AG04449 (cell line): ENCODE measurements at places on chromosomes 13 and 19.

DNA sequence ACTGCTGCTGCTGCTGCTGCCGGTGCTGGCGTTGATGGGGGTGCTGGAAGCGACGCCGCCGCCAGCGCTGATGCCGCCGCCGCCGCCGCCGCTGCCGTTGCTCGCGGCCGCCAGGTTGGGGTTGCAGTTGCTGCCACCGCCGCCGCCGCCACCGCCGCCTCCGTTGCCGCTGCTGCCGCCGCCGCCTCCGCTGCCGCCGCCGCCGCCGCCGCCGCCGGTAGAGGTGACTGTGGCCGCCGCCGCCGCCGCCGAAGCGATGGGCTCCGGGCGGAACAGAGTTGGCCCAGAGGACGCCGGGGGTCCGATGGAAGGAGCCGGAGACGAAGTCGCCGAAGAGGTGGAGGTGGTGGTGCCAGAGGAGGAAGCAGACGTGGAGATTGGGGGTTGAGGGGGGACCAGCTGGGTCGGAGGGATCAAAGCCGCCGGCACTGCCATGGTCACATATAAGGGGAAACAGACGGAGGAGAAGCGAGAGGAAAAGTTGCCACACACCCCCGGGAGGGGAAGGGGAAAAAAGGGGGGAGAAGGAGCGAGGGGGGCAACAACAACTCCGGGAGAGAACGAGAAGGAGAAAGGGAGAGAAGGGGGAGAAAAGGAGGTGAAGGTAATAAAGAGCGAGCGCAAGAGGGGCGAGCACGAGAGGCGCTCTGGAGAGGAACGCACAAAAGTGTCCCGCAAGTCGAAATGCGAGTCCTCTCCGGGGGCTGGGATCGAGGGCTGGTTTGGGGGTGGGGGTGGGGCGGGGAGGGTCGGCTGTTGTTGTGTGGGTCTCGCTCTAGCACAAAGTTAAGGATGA is 471 bp downstream of the DACH1 start:
- DNase-seq, result no peak

DNA sequence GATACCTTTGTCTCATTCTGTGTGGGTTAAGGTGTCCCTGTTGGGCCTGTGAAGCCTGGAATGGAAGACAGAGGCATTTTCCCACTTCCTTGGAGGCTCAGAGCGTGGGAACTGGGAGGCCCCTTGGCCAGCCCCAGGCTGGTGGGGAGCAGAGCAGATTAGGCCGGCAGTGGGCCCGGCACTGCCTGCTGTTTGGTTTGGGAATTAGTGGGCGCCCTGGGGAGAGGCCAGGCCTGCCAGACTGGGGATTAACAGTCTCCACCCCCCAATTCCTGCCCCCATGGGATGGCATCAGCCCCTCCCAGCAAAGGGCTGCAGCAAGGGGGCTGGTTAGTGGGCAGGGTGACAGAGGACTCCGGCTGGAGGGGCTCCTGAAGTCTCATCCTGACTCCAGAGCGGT is 3.1 kb upstream of the BEST2 start:
- no peak for DNase-seq

GRCh38 chr19:58553799-58554493 is 959 bp downstream of the CHMP2A start:
- DNase-seq, result no peak

DNA sequence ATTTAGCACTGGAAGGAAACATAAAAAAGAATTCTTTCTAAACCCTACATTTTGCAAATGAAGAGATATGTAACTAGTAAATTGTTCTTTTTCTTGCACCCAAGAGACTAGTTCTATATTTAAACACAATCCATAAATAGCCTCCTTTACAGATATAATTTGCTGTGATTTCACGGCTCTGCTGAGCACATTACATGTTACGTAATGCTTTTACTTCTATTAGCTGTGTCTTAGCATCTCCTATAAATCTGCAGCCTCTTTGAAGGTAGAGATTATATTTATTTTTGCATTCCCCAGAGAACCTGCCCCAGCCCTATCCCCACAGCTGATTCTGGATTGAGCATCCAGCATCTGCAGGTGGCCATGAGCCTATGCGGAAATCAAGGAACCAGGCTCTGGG is 32.2 kb downstream of the LACC1 start:
- DNase-seq, result no peak
